Suprapubic skin (tissue), 4 donors: ENCODE measurements at places on chromosomes 6 and 20. TPM values are rescaled to one million over a fixed set of nuclear protein-coding genes. Genes with fewer than 3 reads are reported as not detected.

DNA sequence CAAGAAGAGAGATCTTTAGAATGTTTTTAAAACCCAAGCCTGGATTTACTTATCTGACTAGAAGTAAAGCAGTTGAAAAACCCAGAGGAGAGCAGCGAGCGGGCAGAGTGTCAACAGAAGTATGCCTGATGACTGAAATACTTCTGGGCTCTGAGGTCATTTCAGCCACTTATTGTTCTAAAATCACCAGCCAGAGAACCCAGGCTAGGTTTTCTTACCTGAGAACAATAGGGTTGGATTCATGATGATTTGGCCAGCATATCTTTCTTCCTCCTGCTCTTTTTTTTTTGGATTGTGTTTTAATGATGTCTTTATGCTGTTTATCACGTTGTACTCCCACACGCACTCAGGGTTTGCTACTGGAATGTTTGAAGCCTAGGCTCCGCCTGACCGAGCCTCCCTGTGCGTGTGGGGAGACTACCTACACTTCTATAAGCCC lies 63.0 kb upstream of the KIF25 start:
- no peak for DNase-seq

- no peak for DNase-seq
Measured at GRCh38 chr6:150681578-150682395, 82.1 kb downstream of the PLEKHG1 start.

GRCh38 chr6:39855356-39855995 lies 63.3 kb downstream of the DAAM2 start:
- no peak for DNase-seq

- DNase-seq = no peak
Measured at GRCh38 chr6:145112711-145113148, 622.6 kb downstream of the EPM2A start.

DNA sequence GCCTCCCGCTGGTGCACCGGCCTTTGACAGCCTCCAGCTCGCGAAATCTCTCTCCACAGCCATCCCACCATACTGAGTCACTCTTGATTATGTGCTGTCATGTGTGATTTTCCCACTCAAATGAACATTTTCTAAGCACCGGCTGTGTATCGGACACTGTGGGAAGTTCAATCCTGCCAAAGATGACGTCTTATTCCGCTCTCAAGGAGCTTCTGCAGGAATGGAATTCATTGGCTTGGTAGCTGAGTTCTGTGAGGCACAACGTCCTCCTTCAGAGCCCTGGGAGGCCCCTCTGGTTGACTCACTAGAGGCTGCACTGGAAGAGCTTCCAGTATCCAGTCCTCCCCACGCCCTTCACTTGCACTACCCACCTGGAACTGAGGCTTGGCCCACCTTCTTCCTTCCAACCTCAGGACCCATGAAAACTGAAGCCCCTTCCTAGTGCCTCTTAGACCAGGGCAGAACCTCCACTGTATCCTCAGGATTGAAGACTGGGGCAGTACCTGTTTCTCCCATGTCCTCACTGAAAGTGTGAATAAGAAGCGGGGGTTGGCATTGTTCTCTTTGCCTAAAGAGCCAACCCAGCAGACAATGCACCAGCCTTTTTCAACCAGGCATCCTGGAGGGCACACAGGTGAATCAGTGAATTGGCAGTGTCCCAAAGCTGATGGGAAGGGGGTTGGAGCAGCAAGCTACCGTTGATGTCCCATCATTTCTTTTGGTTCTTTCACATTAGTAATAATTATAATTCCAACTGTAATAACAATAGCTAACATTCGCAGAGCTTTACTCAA lies 1.7 kb downstream of the UNC5CL start:
- no peak for DNase-seq

DNA sequence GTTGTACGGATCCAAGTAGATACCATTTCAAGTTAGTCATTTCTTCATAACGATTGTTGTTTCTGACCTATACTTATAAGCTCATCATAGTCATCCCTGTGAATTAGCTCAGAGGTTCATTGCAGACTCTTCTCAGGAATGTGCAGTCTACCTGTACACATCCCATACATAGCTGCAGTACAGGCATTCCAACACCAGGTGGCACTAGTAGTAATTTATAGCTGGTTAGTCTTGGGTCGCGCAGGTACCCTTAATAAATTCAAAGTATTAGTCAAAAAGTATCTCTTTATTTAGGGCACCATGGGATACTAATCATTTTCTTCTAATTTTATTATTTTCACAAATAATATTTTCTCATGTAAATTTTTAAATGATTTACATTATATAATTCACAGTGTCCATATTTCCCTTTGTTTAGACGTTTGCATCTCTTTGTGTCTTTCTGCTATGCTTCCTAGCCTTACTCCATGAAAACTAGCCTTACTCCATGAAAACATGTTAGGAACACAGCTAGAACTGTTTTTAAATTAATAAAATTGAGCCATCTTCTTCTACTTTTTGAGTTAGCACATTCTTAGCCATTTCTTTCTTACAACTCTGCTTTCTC lies 128.6 kb upstream of the FAM83B start:
- no peak for DNase-seq

GRCh38 chr20:62155428-62156253 lies 12.1 kb downstream of the SS18L1 start:
- no peak for DNase-seq

DNA sequence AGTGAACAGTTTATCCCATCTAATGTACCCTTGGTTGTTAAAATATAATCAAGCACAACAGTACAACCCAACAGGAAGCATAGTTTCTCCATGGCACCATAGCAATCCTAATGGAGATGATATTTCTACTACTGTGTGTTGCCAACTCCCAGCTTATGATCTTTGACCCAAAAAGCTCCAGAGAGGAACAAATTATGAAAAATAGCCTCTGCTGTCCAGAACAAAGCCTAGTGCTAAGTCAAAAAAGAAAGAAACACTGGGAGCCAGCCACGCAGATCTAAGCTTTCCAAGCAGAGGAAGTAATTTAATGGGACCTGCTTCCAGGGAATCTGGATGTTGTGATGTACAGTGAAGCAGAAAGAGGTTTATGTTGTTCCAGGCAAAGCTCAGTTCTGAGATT lies 52.2 kb upstream of the TASP1 start:
- DNase-seq = no peak

Gene ZBTB2
- 12.4 TPM for total RNA-seq

Gene RIPPLY2
- not detected for total RNA-seq

Gene MARCKS
- total RNA-seq = 55.6 TPM
